CD8-positive, alpha-beta memory T cell (primary cell): ENCODE measurements at places on chromosomes 13 and 19.

- DNase-seq, result no peak
Measured at GRCh38 chr19:45905011-45905410, 2.6 kb upstream of the MYPOP start.

DNA sequence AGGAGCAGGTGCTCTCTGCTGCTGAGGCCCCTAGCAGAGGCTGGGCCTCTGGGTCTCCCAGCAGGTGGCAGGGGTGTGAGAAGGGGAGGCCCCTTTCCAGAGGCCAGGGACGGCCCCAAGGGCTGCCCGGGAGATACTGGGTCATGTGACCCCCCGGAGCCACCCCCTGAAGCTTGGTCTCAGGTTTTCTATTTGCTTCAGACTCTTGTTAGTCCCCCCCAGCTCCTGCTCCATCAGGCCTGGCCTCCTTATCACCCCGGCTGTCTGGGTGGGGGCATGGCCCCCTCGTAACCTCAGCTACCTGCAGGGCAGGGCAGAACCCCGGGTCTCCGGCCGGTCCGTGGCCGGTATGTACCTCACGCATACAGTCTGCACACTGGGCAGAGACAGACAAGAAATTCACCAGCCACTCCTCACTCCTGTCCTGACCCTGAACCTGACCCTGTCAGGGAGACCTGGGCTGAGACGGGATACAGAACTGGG, 13.2 kb upstream of the TCF3 start:
- DNase-seq, result no peak

GRCh38 chr13:24097064-24097463, 63.5 kb upstream of the SPATA13 start:
- DNase-seq, result no peak

- no peak for DNase-seq
Measured at GRCh38 chr13:110572778-110573118, 11.2 kb upstream of the RAB20 start.

DNA sequence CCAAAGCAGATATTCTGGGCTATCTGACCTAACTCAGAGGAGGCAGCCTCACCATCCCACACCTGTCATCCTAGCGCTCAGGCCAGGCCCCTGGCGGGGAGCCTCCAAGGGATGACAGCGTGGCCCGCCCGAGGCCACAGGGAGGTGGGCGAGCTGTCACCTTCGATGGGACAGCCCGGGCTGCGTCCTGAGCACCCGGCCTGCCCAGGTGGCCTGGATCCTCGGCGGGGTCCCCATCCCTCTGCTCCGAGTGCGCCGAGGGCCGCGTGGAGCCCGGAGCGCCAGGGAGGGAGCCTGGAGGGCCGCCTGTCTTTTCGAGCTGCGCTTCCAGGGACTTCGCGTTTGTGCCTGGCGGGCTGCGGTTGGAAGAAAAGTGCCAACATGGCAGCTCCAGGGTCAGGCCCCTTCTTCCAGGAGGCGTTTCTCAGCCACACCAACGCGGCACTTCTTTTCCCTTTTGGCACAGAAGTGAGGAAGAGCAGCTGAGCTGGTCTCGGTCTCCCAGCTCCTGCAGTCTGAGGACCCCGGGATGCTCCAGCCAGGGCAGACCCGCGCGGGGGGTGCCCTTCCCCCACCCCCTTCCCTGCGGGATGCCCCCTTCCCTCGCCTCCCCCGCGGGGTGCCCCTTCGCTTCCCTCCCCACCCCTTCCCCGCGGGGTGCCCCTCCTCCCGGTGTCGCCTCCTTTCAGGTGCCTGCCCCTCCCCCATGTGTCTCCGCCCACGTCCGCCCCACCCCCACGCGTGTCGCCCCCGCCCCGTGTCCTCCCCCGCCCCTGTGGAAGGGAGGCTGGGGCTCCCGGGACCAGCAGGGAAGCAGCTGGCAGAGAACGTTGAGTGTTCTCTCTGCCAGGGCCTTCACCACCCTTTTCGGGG, 42.3 kb downstream of the GJA3 start:
- DNase-seq, result peak; percentile 28

GRCh38 chr13:111940892-111941291, 126.1 kb upstream of the SOX1 start:
- DNase-seq, result no peak

DNA sequence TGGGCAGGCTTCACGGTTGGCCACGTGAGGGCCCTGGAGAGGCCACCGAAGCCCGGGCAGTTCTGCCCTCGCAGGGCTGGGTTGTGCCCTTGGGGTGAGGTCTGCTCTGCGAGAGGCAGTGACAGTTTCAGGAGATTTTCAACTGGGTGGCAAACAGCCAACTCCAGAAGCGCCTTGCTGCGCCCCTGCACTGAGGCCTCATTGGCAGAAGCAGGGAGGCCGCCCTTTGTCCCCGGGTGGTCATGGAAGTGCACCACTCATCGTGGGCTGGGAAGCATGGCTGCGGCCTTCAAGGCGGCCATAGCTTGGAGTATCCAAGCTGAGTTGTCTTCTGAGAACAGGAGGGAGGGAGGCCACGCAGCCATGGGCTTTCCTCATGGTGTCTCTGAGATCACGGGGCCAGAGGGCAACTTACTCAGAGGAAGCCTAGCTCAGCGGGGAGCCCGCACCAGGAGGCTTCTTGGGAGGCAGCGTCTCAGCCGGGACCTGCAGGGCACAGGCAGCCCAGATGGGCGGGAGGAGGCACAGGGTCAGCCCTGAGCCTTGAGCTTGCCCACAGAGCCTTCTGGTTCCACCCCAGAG, 14.8 kb downstream of the PLEKHJ1 start:
- no peak for DNase-seq

DNA sequence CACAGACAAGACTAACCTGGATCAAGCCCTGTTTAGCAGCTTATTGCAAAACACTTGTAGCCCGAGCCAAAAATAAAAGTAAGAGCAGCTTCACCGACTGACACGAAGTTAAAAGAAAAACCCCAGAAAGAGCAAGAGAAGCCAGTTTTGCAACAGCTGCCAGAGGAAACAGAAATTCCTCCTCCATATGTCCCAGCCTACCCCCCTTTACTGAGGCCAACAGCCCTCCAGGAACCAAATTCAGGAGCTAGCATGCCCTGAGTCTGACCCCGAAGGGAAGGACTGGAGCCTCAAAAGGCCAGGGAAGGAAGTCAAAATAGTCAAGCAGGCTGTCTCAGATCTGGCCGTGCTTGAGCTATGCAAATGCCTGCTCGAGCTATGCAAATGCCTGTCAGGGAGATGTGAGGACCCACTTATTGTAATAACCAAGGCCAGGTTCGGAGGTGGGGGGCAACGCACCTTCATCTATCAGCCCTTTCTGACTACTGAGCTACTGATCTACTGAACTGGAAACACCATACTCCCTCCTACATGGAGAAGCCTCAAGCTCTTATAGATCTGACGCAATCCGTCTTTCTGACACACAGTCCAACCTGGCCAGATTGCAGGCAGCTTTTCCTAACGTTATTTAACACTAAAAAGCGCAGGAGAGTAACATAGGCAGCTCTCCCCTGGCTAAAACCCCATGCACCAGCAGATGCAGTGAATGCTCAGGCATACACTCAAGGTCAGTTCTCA, 6.7 kb downstream of the SIGLEC11 start:
- DNase-seq, result no peak

- no peak for DNase-seq
Measured at GRCh38 chr13:100984085-100984705, 309.6 kb upstream of the TMTC4 start.

DNA sequence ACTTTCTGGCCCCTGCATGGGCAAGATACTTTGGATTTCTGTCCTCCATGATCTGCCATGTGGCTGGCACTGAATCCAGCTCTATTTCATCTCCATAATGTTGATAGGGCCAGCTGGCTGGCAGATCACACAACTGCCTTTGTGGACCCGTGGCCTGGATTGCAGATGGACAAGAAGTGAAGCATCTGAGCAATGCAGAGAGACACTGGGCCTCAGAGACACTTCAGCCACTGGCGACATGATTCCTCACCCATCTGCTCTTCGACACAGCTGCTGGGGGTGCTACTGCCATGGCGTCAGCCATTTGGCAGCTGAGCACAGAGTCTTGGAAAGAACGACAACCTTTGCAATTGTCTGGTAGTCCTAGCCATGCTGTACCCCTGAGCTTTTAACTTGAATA, 79.5 kb upstream of the MYO16 start:
- no peak for DNase-seq
